ENCODE measurements at places on chromosomes 3 and 15.

GRCh38 chr15:98596131-98596530 lies 52.2 kb upstream of the IGF1R start:
- DNase-seq, result no peak

DNA sequence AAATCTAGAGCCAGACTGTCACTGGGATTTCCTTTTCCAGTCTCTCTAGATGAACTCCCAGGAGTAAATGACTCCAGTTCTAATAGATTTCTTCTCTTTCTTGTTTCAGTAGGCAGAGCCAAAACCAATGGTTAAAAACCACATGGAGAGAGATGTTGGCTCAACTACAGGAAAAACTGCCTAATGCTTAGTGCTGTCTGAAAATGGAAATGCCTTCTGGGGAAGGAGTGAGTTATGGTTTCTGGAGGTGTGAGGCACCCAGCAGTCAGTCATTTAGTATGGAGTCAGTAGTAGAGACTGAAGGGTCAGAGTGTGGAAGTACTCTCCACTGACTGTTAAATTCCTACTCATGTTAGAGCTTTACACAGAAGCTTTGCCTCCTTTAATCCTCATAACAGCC lies 136.7 kb downstream of the CCNL1 start:
- no peak for DNase-seq

DNA sequence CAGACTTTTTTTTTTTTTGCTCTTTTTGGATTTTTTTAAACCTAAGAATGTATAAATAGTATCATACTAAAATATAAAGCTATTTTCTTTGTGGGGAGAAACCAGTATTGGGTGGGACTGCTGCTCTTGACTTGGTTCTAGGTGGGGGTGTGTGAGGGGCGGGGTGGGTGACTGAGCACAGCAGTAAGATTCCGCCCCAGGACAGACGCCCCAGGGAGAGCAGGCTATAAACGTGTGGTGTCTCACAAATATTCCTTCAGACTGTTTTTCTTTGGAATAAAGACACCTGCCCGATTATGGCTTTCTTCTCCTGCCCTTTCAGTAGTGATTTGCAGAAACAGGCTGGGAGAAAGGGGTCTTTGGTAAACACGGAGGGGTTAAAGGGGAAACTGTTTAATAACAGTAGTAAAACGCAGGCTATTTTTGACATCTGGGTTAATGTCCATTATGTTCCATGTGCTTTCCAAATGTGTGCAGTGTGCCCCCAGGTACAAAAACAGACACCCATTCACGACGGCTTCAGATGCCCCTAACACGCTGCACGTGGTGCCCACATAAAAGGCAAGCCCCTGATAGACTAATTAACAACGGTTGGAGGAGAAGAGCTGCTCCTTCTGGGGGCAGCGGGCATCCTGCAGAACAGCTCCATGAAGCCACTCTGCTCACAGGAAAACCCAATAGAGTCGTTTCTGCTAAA lies 28.6 kb upstream of the WNT5A start:
- no peak for DNase-seq

- no peak for DNase-seq
Measured at GRCh38 chr3:194908496-194908895, 222.8 kb downstream of the FAM43A start.

DNA sequence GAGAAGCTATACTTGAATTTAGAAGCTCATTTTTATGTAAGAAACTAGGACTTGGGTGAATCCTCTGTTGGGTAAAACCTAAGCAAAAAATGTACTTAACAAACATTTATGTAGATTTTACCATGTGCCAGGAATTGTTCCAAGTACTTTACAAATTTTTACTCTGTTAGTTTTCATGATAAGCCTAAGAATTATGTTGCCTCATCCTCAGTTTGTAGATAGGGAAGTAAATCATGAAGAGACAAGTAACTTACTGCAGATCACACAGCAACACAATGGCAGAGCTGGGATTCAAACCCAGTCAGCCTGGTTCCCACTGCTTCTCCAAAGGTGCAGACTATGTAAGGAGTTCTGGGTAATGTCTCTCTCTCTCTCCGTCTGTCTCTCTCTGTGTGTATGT lies 169.9 kb downstream of the DIPK2A start:
- DNase-seq, result no peak

DNA sequence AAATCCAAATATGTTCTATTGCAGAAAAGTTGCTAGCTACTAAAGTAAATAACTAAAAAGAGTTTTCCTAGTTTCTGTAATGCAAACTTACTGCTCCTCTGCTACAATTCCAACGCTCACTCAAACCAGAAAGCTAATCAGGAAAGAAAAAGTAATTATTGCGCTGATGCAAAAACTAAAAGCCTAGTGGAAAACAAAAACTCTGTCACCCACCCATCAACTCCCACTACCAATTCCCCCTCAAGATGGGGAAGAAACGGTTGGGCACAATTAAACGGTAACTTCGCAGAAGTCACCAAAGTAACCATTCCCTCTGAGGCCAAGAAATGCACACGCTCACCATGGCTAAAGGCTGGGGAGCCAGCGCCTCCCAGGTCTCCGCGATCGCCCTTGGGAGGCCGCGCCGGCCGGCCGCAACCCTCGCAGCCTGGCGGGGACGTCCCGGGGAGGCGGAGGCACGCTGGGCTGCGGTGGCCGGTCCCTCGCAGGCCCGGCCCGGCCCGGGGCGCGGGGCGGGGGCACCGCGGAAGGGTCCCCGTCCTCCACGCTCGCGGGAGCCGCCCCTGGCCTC lies 684 bp downstream of the SLTM start:
- peak; percentile 38 for DNase-seq

GRCh38 chr3:130933801-130934345 lies 40.0 kb downstream of the ATP2C1 start:
- DNase-seq, result no peak

DNA sequence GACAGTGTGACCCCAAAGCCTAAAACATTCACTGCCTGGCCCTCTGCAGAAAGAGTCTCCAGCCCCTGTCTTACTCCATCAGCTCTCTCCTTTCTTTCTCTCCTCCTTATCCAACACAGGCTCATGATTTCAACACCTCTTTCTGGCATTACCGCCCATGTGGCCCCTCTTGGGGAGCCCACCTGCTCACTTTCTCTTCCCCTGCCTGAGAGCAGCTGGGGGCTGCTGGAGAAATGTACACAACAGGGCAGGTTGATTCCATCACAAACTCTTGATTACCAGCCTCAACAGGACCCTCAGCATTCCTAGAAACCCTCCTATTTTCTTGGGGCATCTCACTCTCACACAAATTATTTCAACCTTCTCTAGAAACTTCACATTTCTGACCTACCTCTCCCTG lies 98.3 kb downstream of the ABHD5 start:
- no peak for DNase-seq

DNA sequence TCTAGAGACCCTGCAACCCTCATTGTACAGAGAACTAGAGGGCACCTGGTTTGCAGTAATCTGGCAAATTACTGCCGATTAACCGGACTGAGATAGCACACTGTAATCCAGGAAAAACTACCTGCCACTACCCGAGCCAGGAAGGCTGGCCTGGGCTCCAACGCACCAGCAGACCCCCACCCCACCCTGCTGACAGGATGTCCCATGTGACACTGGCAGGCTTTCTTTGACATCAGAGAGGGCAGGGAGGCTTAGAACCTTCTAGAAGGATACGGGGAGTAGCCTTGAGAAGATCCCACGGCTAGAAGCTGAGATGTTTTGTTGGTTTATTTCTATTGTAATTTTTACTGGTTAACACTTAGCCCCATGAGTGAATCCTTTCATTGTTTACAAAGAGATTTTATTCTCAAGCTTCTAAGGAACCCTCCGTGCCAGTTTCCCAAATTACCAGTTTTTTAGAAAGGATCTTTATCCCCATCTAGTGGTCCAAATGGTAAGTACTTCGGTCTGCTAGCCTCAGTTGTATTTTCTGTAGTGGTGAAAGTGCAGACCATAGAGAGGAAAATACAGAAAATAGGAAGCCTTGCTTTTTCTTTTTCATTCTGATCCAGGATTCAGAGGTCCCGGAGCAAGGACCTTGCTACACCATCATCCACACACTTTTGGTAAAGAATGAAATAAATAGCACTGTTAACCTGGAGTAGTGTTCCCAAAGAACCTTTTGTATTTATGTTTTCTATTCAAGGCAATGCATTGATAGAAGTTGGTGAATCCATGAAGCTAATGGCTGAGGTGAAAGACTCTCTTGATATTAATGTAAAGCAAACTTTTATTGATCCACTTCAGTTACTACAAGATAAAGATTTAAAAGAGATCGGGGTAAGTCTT lies 81.9 kb upstream of the ADAMTSL3 start:
- DNase-seq, result peak; percentile 21

DNA sequence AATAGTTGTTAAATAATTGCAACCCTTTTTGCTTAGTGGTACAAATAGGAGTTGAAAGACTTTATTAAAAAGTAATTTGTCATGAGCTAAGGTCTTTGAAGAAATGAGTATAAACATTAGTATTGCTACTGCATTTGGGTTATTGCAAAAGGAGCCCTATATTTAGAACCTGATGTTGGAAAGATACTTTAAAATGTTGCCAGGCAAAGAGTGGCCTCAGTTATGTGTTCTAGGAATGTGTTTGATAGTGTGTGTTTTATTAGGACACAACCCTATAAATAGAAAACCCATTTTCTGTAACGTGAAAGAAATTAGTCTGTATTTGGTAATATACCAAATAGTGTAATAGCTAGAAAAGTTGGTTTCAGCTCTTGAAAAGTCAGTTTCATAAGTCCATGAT lies 10.7 kb downstream of the VPS8 start:
- no peak for DNase-seq

DNA sequence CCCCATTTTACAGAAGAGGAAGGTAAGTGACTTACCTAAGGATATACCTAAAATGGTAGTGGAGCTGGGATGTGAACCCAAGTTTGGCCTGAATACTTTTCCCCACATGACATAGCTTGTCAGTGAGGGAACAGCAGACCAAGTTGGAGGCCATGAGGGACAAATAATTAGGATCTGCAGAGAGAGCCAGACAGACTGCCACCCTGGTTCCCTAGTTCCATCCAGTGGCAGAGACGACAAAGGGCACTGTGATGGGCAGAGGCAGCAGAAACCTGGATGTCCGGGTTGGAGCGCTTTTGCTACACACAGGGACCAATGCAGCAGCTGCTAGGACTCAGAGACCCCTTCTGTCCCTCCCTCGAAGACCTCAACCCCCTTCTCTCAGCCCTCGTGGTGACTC lies 1.2 kb downstream of the CPLX3 start:
- DNase-seq, result no peak

DNA sequence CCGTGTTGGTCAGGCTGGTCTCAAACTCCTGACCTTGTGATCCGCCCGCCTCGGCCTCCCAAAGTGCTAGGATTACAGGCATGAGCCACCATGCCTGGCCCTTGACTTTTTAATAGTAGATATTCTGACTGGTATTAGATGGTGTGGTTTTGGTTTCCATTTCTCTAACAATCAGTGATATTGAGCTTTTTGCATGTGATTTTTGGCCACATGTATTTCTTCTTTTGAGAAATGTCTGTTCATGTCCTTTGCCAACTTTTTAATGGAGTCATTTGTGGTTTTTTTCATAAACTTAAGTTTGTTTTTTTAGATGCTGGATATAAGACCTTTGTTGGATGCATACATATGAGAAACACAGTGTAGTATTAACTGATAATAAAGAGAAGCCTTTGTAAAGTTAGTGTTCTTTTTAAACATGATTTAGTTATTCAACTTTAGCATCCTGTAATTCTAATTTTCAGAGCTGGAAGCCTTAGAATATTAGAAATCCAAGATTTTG lies 280.8 kb downstream of the RBMS3 start:
- DNase-seq, result no peak

DNA sequence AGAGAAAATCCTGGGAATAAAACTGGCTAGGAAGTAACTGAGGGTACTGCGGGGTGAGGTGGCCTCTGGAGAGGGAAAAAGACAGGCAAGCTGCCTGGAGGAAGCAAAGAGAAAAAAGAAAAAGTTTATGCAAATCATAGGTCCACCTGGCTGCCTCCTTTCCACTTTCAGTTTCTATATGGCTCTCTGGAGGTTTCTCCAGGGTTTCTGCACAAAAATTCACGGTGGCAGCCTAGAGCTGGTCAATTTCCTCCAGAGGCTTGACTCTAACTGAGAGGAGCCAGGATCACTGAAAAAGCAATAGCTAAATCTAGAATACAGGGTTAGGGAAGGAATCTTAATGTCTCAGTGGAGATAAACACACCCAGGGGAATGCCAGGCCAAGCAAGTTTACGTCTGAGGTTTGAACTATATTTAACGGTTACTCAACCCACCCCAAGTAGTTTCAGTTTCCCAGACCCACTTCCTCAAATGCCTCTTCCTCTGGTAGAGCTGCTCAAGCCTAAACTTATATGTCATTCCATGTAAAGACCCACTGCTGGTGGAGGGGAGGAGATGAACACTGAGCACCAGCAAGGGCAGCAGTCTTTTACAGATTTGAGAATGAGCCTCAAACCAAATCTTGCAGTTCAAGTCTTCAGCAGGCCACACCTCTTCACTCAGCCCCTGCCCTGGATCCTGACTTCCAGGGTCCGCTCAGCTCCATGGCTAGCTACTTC lies 5.7 kb downstream of the LYSMD2 start:
- DNase-seq, result peak; percentile 56

GRCh38 chr3:129613367-129613740 lies 6.9 kb upstream of the PLXND1 start:
- DNase-seq, result no peak

DNA sequence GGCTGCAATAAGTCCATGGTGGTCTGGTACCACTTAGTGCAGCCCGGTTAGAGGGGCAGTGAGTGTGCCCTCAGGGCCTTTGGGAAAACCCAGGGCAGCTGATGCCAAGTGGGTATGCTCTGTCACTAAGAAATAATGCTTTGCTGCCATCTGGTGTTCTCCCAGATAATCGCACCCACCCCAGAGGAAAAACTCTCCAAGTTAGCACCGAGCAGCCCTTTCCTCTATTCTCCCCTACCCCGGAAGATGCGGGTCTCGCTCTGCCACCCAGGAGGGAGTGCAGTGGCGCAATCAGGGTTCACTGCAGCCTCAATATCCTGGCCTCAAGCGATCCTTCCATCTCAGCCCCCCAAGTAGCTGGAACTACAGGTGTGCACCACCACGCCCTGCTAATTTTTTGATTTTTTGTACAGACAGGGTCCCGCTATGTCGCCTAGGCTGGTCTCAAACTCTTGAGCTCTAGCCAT lies 21.3 kb upstream of the DAPK2 start:
- DNase-seq, result peak; percentile 68

DNA sequence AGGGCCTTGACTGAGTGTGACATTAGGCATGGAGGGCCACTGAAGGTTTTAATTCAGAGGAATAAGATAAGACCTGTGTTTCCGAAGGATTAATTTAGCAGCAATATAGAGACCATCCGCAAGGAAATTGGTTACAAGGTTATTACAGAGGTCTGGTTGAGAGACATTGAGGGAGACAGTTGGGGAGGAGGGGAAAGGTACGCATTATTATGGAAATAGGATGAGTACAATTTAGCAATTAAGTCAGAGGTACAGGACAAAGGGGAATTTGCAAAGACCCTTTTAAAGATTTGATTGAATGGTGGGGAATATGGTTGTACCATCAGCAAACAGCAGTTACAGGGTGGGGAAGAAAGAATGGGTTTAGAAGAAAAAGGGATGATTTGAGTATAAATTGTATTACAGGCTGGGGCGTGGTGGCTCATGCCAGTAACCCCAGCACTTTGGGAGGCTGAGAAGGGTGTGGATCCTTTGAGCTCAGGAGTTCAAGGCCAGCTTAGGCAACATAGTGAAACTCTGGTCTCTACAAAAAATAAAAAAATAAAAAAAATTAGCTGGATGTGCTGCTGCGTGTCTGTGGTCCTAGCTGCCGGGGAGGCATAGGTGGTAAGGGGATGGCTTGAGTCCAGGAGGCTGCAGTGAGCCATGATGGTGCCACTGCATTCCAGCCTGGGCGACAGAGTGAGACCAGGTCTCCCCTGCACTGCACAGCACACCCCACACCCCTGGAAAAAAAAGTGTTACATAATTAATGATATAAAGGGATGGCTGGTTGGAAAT lies 11.3 kb downstream of the ARL8B start:
- no peak for DNase-seq

- DNase-seq, result peak; percentile 78
Measured at GRCh38 chr15:33860754-33861153, 107.5 kb upstream of the CHRM5 start.

Measured in EL (cell line).